Erythroblast (primary cell): ENCODE measurements at places on chromosomes 6 and 20.

DNA sequence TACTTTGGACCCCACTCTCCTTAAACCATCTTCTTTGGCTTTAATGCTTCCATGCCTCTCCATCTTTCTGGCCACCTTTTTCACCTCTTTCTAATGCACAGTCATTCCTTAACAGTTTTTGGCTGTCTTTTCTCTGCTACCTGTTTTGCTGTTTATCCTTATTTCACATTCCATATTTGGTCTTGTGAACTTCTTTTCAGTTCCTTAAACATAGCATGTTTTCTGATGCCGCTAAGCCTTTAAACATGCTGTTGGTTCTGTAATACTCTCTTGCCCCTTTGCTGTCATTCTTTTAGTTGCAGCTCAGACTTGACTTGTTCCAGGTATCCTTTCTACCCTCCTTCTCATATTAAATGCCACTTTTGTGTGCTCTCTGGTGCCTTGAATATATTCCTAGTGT, 35.8 kb downstream of the TOP1 start:
- DNase-seq, result no peak

DNA sequence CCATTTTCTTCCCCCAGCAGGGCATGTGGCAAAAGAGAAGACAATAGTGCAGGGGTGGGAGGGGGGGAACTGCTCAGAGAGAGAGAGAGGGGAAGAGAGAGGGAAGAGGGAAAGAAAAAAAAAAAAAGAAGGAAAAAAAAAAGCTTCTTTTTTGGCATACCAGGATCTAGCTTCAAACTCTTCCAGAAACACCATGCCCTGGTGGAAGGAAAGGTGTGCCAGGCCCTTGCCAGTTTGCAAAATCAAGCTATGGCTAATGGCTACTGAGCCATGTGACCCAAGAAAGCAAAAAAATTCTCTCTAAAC, 326 bp downstream of the ZMYND8 start:
- DNase-seq, result no peak

DNA sequence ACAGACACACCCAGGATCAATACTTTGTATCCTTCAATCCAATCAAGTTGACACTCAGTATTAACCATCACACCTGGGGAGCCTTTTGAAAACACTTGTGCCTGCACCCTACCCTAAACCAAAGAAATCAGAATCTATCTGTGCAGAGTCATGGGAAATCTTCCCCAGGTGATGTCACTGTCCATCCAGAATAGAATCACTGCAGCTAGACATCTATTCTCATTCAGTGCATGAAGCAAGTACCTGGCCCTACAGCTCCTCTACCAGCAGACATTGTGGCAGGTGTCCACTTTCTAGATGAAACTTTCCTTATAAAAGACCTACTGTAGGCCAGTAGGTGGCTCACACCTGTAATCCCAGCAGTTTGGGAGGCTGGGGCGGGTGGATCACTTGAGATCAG, 262.4 kb upstream of the MARCKS start:
- DNase-seq, result no peak

- DNase-seq, result no peak
These were observed 13.5 kb upstream of the PRDM1 start for GRCh38 chr6:106072501-106073090.

- DNase-seq, result no peak
These were observed 12.8 kb downstream of the ULBP3 start for GRCh38 chr6:150056156-150056555.

DNA sequence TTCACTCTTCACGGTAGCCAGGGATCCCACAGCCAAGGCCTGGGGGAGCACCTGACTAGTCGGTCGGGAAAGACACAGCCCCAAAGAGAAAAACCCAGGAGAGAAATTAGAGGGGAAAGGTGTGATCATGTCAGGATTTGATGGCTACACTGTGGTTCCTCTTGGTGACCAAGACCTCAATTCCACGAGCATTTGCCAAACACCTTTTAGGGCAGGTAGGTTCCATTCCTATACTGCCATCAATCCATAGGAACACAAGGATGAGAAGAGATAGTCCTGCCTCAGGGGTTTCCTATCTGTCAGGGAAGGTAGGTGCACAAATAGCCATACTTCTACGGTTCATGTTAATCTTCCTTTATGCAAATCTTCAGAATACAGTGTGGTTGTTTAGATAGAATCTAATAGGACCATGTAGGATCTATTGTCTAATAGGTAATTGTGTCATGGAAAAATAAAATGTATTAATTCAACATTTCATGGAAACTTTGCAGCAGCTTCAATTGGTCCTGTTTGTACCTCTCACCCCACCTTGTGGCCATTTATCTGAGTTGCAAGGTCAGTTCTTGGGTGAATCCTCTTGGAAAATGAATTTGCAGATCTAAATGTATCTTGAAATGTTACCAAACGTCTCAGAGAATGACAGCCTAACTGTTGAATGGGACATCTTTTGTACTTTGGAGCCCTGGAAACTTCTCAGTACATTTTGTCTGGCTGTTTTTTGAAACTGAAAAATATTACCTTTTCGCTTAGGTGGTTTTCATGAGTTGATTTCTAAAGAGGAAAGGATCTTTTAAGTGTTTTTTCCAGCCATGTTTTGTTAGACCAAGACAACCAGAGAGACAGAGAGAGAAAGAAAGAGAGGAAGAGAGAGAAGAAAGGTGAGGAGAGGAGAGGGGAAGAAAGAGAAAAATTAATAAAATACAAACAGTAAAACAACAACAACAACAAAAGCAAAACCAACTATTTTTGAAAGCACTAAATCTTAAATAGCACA, 33.7 kb upstream of the IYD start:
- peak; percentile 58 for DNase-seq

GRCh38 chr6:119325559-119326265, 23.8 kb downstream of the MAN1A1 start:
- no peak for DNase-seq

DNA sequence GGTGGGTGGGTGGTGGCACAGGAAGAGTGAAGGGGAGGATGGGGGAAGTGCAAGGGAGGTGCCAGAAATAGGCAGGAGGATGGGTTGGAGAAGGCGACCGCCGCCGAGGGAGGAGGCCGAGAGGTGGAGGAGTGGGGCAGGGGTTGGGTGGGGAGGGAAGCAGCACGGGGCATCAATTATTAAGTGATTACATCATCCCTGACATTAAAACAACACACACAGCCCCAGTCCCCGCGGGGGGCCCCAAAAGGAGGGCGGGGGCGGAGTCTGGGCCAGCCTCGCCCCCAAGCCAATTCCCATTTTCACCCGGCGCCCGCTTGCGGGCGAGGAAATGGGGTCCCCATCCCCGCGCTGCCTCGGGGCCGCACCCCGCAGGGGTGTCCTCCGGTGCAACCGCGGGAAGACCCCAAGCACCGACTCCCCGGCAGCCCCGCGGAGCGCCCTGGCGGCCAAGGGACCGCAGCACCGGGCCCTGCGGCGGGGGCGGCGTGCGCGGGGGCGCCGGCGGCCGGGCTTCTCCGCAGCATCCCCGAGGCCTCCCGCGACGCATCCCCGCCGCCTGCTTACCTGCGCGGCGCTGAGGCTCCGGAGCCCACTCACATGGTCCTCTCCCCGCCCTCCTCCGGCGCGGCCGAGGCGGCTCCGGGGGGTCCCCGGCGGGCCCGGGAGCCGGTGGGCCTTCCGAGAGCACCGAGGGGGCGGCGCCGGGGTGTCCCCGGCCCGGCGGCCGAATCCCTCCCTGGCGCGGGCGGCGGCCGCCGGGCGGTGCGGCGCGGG, 663 bp downstream of the FYN start:
- DNase-seq, result peak; percentile 75

DNA sequence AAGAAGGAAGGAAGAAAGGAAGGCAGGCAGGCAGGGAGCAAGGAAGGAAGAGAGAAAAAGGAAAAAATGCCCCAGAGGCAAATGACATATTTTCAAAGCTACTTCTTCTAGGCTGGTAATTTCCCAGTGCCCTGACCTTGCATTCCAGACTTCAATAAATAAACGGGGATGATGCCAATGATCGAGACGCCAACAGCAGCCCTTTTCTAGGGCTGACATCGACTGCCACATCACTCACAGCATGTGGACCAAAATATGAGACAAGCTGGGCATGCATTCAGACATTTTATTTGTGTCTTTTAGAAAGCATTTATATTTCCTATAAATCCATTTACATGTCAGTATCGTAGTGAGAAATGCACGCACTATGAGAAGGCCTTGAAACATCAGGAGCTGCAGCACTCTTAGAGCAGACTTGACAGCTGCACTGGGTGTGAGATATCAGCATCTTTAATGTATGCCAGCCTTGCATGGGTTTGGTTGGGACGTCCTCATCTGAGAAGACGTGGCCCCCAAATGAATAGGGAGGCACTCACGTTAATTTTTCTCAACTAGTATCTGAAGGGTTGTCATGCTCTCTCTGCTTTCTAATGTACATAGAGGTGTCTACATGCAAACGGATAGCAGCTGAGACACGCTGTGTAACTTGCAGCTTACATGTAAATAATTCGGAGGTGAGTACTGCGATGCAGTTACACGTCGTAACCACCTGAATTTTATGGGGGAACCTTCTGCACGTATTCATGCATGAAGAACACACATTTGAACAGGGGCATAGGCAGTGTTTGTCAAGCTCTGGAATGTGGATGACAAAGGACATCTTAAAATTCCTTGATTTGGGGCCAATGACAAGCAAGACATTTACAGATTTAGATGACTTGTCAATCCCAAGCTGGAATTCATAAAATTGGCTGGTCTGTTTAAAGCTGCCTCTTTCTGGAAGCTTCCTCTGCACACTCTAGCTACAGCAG, 149.1 kb upstream of the AGPAT4 start:
- DNase-seq, result no peak

- no peak for DNase-seq
These were observed 438.4 kb upstream of the ADGRB3 start for GRCh38 chr6:68196645-68197044.

DNA sequence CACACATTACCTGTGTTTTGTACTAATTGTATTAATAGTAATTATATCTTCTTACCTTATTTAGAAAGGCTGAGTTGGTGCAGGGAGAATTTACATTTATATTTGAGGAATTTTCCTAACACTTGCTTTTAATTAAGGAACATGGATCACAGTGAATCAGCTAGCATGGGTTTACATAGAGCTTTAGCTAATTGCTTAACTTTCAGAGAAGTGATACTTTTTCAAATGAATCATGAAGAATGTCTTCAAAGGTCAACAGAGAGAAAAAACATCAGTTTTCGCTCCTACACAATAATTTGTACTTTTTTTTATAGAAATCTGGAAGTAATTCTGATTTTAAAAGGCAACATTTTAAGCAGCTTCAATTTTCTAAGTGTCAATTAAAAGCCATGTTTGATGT, 195.0 kb upstream of the HEY2 start:
- DNase-seq, result no peak

GRCh38 chr6:136521427-136521826, 28.8 kb downstream of the MAP7 start:
- no peak for DNase-seq

DNA sequence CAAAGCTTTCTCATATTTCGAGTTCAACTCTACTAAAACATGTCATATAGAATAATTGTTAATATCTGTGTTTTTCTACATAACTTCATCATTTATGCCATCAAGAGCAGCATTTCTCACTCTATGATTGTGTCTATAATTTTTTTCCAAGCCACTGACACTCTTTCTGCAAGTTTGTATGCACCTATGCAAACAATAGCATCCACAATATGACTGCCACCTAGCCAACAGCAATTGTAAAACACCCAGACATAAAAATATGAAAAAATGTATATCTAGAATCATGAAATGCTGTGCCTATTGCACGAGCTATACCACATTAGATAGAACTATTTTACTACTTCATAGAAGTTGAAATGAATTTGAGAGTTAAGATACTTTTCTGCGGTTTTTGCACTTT, 286.5 kb upstream of the MARCKS start:
- DNase-seq, result no peak

- DNase-seq, result no peak
These were observed 24.0 kb downstream of the PBOV1 start for GRCh38 chr6:138194287-138194686.

GRCh38 chr6:105072798-105073199, 107.0 kb downstream of the POPDC3 start:
- peak; percentile 41 for DNase-seq

DNA sequence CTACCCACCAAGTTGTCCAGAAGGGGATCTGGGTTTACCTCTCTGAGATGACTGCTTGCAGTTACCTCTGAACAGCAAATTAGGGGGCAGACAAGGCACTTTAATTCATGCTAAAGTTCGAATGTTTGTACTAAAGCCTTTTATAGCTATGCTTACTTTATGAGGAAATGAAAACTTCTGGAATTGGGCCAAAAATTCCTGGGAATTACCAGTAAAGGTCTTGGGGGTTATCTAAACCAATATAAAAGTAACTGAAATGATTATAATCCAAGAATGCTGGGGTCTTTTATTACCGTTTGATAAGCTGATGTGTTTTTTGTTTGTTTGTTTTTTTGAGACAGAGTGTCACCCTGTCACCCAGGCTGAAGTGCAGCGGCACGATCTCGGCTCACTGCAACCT, 7.9 kb upstream of the LZTS3 start:
- DNase-seq, result no peak

DNA sequence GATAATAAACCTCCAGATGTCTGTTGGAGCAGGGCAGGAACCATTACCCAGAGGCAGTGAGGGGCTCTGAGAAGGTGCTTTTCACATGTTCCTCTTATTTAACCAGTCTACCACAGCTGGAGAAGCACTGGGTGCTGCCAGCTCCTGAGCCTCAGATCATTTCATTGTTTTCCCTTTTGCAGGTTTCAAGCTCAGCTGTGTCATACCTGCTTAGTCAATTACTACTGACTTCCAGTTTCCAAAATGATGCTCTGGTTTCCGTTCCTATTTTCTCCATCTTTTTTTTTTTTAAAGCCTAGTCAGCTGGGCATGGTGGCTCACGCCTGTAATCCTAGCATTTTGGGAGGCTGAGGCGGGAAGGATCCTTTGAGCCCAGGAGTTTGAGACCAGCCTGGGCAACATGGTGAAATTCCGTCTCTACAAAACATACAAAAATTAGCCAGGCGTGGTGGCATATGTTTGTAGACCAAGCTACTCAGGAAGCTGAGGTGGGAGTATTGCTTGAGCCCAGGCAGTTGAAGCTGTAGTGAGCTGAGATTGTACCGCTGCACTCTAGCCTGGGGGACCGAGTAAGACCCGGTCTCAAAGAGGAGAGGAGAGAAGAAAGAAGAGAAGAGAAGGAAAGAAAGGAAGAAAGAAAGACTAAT, 6.7 kb downstream of the FLOT1 start:
- no peak for DNase-seq

DNA sequence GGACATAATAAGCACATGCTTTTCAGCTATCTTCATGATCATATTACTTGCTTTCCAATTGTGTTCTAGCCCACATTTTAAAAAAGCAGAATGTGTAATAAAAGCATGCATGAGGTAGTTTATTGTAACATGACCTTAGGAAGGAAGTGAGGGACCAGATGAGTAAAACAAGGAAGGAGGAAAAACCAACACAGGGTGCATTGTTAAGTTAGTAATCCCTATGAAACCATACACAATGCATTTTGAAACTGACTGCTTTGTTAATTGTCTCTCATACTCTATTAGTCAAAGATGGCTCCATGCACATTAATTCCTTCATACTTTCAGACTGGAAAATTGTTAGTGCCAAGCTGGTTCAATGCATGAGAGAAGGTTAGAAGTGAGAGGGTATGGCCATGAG, 37.7 kb upstream of the CENPW start:
- DNase-seq, result no peak
